ENCODE measurements at places on chromosomes 2 and 18.

GRCh38 chr18:45156946-45157345 is 458.3 kb upstream of the SLC14A2 start:
- DNase-seq = no peak

GRCh38 chr2:170843656-170844055 is 27.0 kb downstream of the GAD1 start:
- peak; percentile 34 for DNase-seq

GRCh38 chr18:62607302-62607701 is 84.5 kb downstream of the ZCCHC2 start:
- no peak for DNase-seq

- no peak for DNase-seq
Observed at GRCh38 chr2:112725545-112726457, 5.0 kb downstream of the NT5DC4 start.

DNA sequence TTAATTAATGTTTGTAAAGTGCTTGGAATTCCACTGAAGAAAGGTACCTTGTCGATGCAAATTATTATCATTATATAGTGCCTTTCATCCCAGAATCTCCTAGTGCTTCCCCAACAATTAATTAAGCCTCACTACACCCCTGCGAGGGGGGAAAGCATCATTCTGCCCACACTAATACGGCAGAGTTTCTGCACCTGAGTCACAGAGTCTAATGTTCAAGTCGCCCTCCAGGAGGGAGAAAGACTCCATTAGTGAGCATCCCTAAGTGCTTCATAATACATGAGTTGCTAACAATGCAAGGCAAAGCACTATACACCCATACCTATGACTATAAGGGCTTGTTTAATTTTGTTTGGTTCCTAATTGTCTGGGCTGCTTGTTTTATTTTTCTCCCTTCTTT is 25.4 kb upstream of the NRP2 start:
- no peak for DNase-seq

DNA sequence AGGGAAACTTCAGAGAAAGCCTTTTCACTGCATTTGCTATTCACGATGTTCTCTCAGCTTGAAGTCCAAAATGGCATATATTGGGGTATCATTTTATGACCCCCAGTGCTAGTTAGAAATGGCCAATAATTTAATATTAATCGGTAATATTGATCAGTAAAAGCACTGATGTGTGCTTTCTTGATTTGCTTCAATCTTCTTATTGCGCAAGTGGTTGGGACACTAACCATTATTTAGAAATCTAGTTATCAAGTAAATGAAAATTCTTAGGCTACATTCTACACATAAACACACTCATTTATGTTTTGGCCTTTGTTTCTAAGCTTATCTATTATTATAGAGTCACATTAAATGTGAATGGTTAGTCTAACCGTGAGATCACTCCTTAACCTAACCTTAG is 49.7 kb upstream of the VWC2L start:
- no peak for DNase-seq

DNA sequence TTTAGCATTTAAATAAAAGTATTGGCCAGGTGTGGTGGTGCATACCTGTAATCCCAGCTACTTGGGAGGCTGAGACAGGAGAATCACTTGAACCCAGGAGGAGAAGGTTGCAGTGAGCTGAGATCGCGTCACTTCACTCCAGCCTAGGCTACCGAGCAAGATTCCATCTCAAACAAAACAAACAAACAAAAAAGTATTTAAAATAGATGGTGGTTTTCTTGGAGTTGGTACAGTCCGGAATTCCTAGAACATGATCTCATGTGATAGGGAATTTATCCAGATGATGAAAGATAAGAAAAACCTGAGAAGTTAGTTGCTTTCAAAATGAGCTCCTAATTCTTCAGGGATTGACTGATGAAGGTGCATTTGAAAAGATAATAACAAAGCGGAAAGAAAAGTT is 62.0 kb downstream of the BIRC6 start:
- peak; percentile 56 for DNase-seq

GRCh38 chr2:63035169-63035568 is 15.5 kb upstream of the OTX1 start:
- no peak for DNase-seq
